Stimulated activated CD4-positive, alpha-beta T cell treated with anti-CD3 and anti-CD28 coated beads, Interleukin-4, amount 100 ng/mL, for 4 hours (primary cell): ENCODE measurements at places on chromosomes 12 and 14.
A peak's percentile ranks its signal among the peaks of the same experiment; 100 is the strongest.

- peak; percentile 89 for DNase-seq
These were observed at the start of gene PCNX1 for GRCh38 chr14:70907176-70907995. PCNX1 (plus strand) TSS chr14:70907459; CDS start chr14:70907851, 392 bp downstream.

- no peak for DNase-seq
These were observed 104.9 kb downstream of the PDZRN4 start for GRCh38 chr12:41293011-41293410.

- DNase-seq = no peak
These were observed 11.6 kb downstream of the FGD6 start for GRCh38 chr12:95205685-95206084.

DNA sequence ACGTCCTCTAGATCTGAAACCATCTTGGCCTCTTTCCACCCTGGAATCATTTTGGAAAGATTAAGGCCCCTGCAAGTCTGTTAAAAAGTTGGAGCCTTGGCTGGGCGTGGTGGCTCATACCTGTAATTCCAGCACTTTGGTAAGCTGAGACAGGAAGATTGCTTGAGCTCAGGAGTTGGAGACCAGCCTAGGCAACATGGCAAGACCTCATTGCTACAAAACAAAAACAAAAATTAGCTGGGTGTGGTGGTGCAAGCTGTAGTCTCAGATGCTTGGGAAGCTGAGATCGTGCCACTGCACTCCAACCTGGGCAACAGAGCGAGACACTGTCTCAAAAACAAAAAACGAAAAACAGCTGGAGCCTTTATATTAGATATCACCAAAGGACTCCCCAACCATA lies 10.9 kb upstream of the ABCD4 start:
- no peak for DNase-seq

- DNase-seq = no peak
These were observed 374 bp downstream of the CYP46A1 start for GRCh38 chr14:99684410-99684934.

DNA sequence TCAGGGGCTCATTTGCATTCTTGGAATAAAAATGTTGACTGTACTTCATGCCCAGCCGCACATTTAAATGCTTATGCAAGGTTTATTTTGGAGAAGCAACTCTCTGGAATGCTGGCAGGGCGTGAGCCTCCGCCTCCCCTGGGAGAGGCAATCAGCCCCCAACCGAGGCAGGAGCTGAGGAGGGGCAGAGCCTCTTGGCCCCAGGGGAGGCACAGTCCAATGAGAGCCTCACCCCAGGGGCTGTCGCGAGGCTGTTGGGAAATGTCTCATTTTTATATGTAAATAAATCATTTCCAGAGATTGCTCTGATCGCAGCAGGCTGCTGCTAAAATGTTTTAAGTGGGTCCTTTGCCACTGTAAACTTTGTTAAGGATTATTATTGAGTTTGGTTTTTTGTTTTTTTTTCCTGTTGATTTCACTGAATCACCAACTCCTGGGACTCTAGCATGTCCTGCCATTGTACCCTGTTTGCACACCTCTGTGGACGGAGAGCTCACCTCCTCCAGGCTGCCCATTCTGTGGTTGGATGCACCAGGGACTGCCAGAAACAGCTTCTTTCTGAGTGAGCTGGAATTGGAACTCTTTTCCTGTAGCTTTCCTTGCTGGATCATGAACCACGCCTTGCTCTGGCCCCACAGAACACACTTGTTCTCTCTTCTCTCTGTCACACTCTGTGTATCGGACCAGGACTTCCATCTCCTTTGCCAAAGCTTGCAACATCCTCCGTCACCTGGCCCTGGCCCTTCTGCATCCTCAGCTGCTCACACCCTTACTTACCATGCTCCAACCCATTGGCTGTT lies 46.9 kb upstream of the FAM181A start:
- no peak for DNase-seq

DNA sequence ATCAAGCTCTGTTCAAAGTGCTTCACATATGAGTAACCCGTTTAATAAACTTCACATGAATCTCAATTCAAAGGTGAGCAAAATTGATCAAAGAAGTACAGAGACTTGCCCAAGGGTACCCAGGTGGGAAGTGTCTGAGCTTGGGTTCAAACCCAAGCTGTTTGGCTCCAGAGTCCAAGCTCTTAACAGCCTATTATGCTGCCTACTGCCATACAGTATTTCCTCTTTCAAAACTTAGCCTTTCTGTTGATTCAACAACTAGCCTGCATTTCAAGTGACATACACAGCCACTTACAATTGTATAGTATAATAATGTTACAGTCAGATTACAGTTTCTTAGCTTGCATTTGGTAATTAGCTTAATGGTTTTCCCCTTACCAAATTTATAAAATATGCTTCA lies 29.7 kb downstream of the FRMD6 start:
- DNase-seq = no peak

- DNase-seq = no peak
These were observed 31.9 kb downstream of the KNTC1 start for GRCh38 chr12:122558745-122559641.

- DNase-seq = no peak
These were observed 3.7 kb downstream of the SMOC1 start for GRCh38 chr14:69882915-69883314.

GRCh38 chr14:77180726-77181602 lies 634 bp upstream of the TMEM63C start:
- DNase-seq = no peak

DNA sequence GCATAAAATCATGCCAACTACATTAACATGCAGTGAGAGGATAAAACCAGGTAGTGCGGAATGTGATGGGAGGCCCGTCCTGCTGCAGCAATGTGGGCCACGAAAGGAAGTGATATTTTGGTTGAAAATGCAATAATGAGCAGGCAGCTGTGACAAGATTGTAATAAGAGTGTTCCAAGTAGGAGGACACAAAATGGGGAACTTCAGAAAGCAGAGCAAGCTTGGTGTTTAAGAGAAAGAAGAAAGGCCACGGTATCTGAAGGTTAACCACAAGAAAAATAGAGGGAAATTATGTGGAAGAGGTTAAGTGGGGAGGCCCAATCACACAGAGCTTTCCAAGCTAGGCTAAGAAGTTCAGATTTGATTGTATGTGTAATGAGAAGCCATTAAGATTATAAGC lies 34.3 kb downstream of the OVCH1 start:
- no peak for DNase-seq

GRCh38 chr12:75308279-75308678 lies 21.8 kb downstream of the CAPS2 start:
- no peak for DNase-seq
